Cardiac atrium fibroblast (primary cell): ENCODE measurements at places on chromosomes 2 and 18. TPM values are rescaled to one million over a fixed set of nuclear protein-coding genes. Genes with fewer than 3 reads are reported as not detected.

SLC8A1 gene
- 4.2 and 6.5 TPM in 2 replicates for total RNA-seq

PID1 gene
- total RNA-seq = 20.6 and 86.2 TPM in 2 replicates

CD207 gene
- total RNA-seq = not detected in 2 replicates

POU3F3 gene
- not detected in 2 replicates for total RNA-seq

OTOS gene
- not detected in 2 replicates for total RNA-seq

PCARE gene
- not detected in 2 replicates for total RNA-seq

ATRAID gene
- 148 and 204 TPM in 2 replicates for total RNA-seq

NBEAL1 gene
- total RNA-seq = 11.8 and 12.1 TPM in 2 replicates

LPIN2 gene
- 21.7 and 29.3 TPM in 2 replicates for total RNA-seq

AQP12B gene
- total RNA-seq = not detected in 2 replicates

DOK6 gene
- 0.72 and 3.1 TPM in 2 replicates for total RNA-seq

ANKRD53 gene
- total RNA-seq = under 0.01 TPM in 2 replicates

AFF3 gene
- 0.32 TPM in 1 of 2 replicates, not detected in the other for total RNA-seq

EML6 gene
- total RNA-seq = under 0.01 TPM in 2 replicates

CMPK2 gene
- 0.18 and 3.6 TPM in 2 replicates for total RNA-seq
